WTC11 (cell line): ENCODE measurements at places on chromosomes 13 and 19. TPM values are rescaled to one million over a fixed set of nuclear protein-coding genes. Genes with fewer than 3 reads are reported as not detected.

- no peaks in the 10 kb centered on the region for H3K4me1 ChIP-seq
- H3K36me3 ChIP-seq: no peaks in the 10 kb centered on the region
- DNase-seq: peak; percentile 61
- H3K27me3 ChIP-seq: peaks cover 24% of the 10 kb centered on the region
Measured at GRCh38 chr19:44643605-44644401, at the start of gene PVR. Gene PVR, plus strand, starts transcription at chr19:44643910. Its CDS starts 187 bp downstream, at chr19:44644097.

GRCh38 chr13:76708138-76708688 lies 178.0 kb downstream of the KCTD12 start:
- no peak overlapping the region for H3K4me3 ChIP-seq
- H3K27me3 ChIP-seq: no peaks in the 10 kb centered on the region
- H3K27ac ChIP-seq: no peak overlapping the region
- no peaks in the 10 kb centered on the region for H3K4me1 ChIP-seq

IFNL1 gene
- not detected in 3 replicates for total RNA-seq

MED25 gene
- total RNA-seq: 80.2 to 81.2 TPM (median 81.2 TPM) in 3 replicates

GRCh38 chr13:111281751-111282311 lies 38.6 kb upstream of the TEX29 start:
- no peak overlapping the region for H3K4me3 ChIP-seq
- peaks cover 46% of the 10 kb centered on the region for H3K36me3 ChIP-seq
- DNase-seq: no peak
- no peak overlapping the region for H3K27ac ChIP-seq

VAV1 gene
- total RNA-seq: 0.73 to 0.83 TPM (median 0.80 TPM) in 3 replicates

DNA sequence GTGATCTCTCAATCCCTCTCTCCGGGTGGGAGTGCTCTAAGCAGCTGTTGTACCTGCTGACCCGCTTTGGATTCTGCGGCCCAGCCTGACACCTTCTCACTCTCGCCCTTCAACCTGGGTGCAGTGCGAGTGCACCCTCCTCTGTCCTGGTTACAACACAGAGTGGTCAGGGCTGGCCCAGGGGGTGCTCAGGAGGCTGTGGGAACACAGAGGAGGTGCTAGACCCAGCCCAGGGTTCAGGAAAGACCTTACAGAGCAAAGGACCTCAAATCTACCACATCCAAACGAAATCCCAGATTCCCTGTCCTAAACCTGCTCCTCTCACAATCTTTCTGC lies 23.7 kb downstream of the ZNF175 start:
- DNase-seq: no peak
- peaks cover 30% of the 10 kb centered on the region for H3K27me3 ChIP-seq
- H3K36me3 ChIP-seq: no peaks in the 10 kb centered on the region
- H3K4me1 ChIP-seq: peaks cover 12% of the 10 kb centered on the region
- peak overlapping the region; percentile 94 for H3K4me3 ChIP-seq

GRCh38 chr13:80341756-80342370 lies 937 bp upstream of the SPRY2 start:
- H3K27ac ChIP-seq: peak overlapping the region; percentile 88
- peaks cover 7% of the 10 kb centered on the region for H3K27me3 ChIP-seq
- peak overlapping the region; percentile 75 for H3K4me3 ChIP-seq

DNA sequence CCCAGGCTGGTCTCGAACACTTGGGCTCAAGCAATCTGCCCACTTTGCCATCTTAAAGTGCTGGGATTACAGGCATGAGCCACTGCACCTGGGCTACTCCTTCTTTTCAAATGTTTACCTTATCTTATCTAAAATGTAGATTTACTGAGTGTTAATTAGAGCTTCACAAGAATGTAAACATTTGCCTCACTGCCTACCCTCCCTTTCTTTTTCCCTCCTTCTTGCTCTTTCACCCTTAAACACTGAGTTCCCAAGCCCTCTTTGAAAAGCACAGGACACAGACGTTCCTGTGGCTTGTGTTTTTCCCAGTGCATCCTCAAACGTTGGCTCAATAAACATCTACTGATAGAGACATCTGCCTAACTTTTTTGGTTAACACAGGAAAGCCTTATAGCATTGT lies 32.7 kb upstream of the CYSLTR2 start:
- no peaks in the 10 kb centered on the region for H3K4me1 ChIP-seq
- peaks cover 33% of the 10 kb centered on the region for H3K36me3 ChIP-seq
- H3K4me3 ChIP-seq: no peak overlapping the region

TNFSF9 gene
- 2.6 to 2.9 TPM (median 2.7 TPM) in 3 replicates for total RNA-seq
